ENCODE measurements at places on chromosomes 4 and X.
A peak's percentile ranks its signal among the peaks of the same experiment; 100 is the strongest.

GRCh38 chr4:8856835-8857621, 14.6 kb downstream of the HMX1 start:
- DNase-seq = no peak
- H3K4me3 ChIP-seq = peak overlapping the region; percentile 33
- H3K36me3 ChIP-seq = no peaks in the 10 kb centered on the region
- no peak overlapping the region for H3K27ac ChIP-seq

DNA sequence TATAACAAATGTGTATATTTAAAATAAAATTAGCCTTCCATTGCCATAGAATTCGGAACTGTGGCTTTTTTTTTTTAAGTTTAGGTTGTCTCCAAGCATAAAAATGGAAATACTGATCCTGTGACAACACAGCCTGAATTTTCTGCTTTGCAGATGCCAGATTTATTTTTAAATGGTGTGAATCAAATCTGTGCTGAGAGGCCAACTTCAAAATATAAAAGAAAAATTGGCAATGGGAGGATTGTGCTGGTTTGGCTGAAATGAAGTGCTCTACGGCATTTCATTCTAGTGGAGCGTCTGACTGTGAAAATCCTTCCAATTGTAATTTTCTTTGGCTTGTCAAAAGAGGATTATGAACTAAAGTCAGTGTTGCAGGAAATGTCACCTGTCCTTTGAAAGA, 580.3 kb upstream of the ZFP42 start:
- no peaks in the 10 kb centered on the region for H3K27me3 ChIP-seq
- no peaks in the 10 kb centered on the region for H3K36me3 ChIP-seq
- peak overlapping the region; percentile 75 for H3K27ac ChIP-seq
- DNase-seq = no peak

DNA sequence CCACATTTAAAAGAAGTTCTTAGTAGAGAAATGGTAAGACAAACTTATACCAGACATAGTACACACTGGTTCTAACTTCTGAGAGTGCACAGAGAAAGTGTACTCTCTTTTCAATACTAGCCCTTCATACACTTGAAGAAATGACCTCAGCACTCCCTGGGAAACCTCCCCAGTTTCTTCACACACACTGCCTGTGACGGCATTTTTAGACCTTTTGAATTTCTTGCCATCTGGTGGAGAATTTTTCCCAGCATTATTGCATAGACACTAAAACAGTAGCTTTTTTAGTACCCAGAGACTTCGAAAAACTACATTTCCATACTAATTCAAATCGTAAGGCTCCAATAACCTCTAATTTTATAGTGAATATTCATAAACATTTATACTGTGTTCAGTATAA, 341.6 kb upstream of the MAOA start:
- no peaks in the 10 kb centered on the region for H3K4me1 ChIP-seq
- H3K27me3 ChIP-seq = no peaks in the 10 kb centered on the region
- no peak overlapping the region for H3K27ac ChIP-seq
- DNase-seq = no peak
- no peaks in the 10 kb centered on the region for H3K36me3 ChIP-seq

DNA sequence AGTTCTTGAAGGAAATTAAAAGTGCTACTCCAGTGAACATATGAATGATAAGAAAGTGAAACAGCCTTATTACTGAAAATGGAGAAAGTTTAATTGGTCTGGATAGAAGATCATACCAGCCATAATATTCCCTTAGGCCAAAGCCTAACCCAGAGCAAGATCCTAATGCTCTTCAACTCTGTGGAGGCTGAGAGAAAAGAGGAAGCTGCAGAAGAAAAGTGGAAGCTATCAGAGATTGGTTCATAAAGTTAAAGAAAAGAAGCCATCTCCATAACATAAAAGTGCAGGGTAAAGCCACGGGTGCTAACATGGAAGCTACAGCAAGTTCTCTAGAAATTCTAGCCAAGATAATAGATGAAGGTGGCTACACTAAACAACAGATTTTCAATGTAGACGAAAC, 85.5 kb upstream of the ATOH1 start:
- no peaks in the 10 kb centered on the region for H3K27me3 ChIP-seq
- H3K36me3 ChIP-seq = no peaks in the 10 kb centered on the region
- no peak for DNase-seq
- no peaks in the 10 kb centered on the region for H3K4me1 ChIP-seq
- H3K27ac ChIP-seq = no peak overlapping the region
- H3K4me3 ChIP-seq = no peak overlapping the region

- no peak for DNase-seq
- H3K36me3 ChIP-seq = no peaks in the 10 kb centered on the region
- H3K4me3 ChIP-seq = no peak overlapping the region
Measured at GRCh38 chr4:15753786-15754185, 24.3 kb upstream of the CD38 start.

GRCh38 chr4:157792716-157793115, 380.1 kb downstream of the GASK1B start:
- H3K27me3 ChIP-seq = no peaks in the 10 kb centered on the region
- H3K27ac ChIP-seq = no peak overlapping the region
- no peaks in the 10 kb centered on the region for H3K36me3 ChIP-seq
- no peak overlapping the region for H3K4me3 ChIP-seq
- DNase-seq = no peak

DNA sequence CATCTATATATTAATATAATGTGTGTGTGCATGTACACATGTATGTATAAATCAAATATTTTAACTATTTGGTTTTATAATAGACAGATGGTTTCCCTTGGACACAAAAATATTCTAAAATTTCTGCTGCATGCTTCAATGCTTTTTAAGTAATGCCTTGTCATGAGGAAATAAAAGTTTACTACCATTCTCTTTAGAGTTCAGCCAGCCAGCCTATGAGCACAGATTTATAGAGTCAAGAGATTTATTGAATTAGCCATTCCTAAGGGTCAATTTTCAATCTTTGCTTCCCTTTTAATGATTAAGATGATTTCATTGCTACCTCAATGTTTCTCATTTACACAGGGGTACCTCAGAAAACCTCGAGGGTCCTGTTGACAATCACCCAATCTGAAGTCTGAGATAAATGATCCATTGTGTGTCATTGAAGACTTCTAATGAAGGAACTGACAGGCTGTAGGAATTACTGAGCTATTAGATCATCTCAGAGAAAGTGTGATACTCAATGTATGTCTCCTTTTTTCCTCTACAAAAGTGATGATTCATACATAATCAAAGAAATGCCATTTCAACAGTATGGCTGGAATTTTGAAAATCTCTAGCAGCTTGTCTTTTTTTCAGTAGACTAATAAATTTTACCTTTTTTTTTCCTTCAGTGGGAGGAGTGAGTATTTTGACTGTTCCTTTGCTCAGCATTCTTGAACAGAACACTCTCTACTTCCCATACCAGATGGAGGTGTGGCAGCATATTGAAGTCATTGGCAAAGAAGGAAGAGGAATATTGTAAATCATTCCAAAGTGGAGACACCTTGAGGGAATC, 222.6 kb upstream of the PCDH18 start:
- H3K36me3 ChIP-seq = no peaks in the 10 kb centered on the region
- no peak overlapping the region for H3K27ac ChIP-seq

DNA sequence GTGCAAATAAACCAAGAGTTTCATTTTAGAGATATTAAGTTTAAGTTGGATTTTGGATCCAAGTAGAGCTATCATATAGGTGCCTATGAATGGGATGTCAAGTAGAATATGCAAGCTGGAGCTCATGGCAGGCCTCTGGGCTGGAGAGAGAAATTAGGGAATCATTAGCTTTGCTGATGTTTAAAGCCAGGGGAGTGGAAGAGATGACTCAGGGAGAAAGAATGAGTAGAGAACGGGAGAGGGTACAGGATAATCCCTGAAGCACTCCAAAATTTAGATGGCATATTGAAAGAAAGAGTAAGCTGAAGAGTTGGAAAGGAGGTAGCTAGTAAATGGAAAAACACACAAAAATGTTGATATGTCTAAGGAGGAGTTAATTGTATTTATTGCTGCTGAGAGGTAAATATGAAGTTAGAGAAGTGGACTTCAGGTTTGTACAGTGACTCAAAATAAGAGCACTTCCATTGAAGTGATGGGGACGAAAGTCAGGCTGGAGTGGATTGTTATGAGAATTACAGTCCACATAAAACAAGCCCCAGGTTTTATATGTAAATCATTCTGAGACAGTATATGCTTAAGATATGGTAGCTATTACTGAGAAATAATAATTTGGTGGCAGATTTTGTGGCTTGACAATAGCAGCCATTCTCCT, 72.5 kb upstream of the GRXCR1 start:
- no peak for DNase-seq
- H3K27ac ChIP-seq = no peak overlapping the region
- no peaks in the 10 kb centered on the region for H3K36me3 ChIP-seq
- H3K4me3 ChIP-seq = no peak overlapping the region

- no peaks in the 10 kb centered on the region for H3K36me3 ChIP-seq
- H3K4me1 ChIP-seq = no peaks in the 10 kb centered on the region
- H3K4me3 ChIP-seq = no peak overlapping the region
- no peak overlapping the region for H3K27ac ChIP-seq
Measured at GRCh38 chr4:172652369-172652768, 516.2 kb upstream of the GALNT7 start.

DNA sequence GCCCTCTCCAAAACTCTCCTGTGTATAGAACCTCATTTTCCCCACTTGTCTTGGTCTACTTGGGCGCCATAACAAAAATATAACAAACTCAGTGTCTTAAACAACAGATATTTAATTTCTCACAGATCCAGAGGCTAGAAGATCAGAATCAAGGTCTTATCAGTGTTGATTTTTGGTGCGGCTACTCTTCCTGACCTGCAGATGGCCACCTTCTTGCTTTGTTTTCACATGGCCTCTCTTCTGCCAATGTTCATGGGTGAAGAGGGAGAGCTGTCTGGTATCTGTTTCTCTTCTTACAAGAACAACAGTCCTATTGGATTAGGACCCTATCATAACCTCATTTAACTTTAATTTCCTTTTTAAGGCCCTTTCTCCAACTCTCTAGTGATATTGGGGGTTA, 177.3 kb downstream of the PABPC4L start:
- no peaks in the 10 kb centered on the region for H3K4me1 ChIP-seq
- H3K4me3 ChIP-seq = no peak overlapping the region
- H3K27me3 ChIP-seq = no peaks in the 10 kb centered on the region
- no peak overlapping the region for H3K27ac ChIP-seq
- DNase-seq = no peak

GRCh38 chr4:153234885-153235284, 30.6 kb downstream of the TRIM2 start:
- no peaks in the 10 kb centered on the region for H3K36me3 ChIP-seq
- no peaks in the 10 kb centered on the region for H3K4me1 ChIP-seq
- DNase-seq = no peak

DNA sequence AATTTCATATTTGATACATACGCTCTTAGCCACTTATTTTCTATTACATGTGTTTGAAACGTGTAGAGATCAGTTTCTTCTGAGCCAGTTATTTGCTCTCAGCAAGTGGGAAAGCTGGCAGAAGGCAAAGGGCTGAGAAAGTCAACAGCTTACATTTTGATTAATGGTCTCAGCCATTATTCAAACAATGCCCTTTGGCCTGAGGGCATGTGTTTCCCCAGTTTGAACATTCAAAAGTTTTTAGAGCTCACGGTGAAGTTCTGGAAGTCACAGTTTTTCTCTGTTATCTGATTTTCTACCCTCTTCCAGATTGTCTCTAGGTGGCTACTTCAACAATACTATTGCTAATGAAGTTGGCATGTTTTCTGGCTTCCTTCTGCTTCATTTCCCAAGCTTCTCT, 591.8 kb upstream of the CPEB2 start:
- H3K4me1 ChIP-seq = no peaks in the 10 kb centered on the region
- DNase-seq = no peak
- no peaks in the 10 kb centered on the region for H3K27me3 ChIP-seq
- H3K27ac ChIP-seq = no peak overlapping the region
- H3K4me3 ChIP-seq = no peak overlapping the region

GRCh38 chr4:113899271-113900070, 80.0 kb downstream of the ARSJ start:
- H3K27ac ChIP-seq = no peak overlapping the region
- no peak for DNase-seq
- H3K4me3 ChIP-seq = no peak overlapping the region
- no peaks in the 10 kb centered on the region for H3K4me1 ChIP-seq
- no peaks in the 10 kb centered on the region for H3K27me3 ChIP-seq

DNA sequence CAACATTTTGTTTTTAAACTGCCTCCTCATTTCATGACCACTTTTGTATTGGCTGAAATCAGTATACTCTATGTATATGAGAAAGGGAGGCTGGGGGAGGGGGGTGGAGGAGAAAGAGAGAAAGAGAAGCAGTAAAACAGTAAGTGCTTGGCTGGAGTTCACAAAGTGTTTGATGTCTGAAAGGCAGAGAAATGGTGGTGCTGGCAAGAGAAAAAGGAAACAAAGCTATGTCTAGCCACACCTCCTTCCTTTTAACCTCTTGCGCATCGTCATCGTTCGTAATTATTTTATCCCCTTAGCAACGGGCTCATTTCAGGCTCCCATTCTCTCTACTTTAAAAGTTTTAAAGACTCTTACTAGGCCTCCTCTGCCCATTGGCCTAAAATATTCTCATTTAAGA, 25.6 kb downstream of the RPA4 start:
- no peaks in the 10 kb centered on the region for H3K36me3 ChIP-seq
- DNase-seq = no peak
- no peaks in the 10 kb centered on the region for H3K27me3 ChIP-seq

DNA sequence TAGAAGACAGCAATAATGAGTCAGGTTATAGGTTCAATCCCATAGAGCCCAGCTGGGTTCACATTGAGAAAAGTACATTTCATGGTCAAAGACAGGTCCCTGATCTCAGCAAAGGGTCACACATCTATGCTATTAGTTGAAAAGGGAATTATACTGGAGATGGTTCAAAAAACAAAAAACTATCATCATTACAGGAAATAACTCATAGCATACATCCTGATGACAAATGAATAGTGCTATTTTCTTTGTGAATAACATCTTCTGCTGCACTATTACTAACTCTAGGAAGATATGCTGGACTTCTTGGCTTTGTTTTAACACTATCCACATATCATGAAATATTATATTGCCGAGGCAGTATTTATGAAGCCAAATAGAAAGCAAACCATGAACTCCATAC, 202.5 kb upstream of the MAB21L2 start:
- H3K36me3 ChIP-seq = no peaks in the 10 kb centered on the region
- no peak for DNase-seq
- H3K27ac ChIP-seq = no peak overlapping the region
- no peaks in the 10 kb centered on the region for H3K27me3 ChIP-seq
- H3K4me1 ChIP-seq = no peaks in the 10 kb centered on the region
- H3K4me3 ChIP-seq = no peak overlapping the region

- H3K27me3 ChIP-seq = no peaks in the 10 kb centered on the region
- DNase-seq = no peak
- peak overlapping the region; percentile 49 for H3K27ac ChIP-seq
- H3K36me3 ChIP-seq = peaks cover 24% of the 10 kb centered on the region
- H3K4me1 ChIP-seq = peaks cover 87% of the 10 kb centered on the region
Measured at GRCh38 chr4:118755438-118756226, 70.4 kb downstream of the METTL14 start.

DNA sequence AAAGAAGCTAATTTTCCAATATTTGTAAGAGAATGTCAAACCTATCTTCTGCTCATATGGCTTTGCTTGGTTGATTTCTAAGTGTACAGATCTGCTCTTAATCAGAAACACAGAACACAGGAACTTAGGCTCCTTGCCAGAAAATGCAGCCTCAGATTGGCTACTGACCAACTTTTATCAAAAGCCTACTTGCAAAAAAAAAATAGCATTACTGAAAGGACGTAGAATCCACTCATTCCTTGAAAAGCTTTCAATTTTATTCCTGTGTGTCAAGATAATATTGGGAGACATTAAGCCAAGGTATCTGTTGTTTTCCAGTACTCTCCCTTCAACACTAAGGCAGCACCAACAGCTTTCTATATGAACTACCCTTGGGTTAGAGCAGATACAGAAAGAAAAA, 127.6 kb upstream of the INTU start:
- H3K4me3 ChIP-seq = no peak overlapping the region
- H3K36me3 ChIP-seq = no peaks in the 10 kb centered on the region
- no peak overlapping the region for H3K27ac ChIP-seq
- DNase-seq = no peak

All from right atrium auricular region (tissue), 2 donors.